ENCODE measurements at places on chromosomes 13 and 19.

GRCh38 chr19:35120492-35120891 lies 4.9 kb downstream of the FXYD3 start:
- no peak for DNase-seq

GRCh38 chr13:51894239-51894638 lies 32.5 kb downstream of the CCDC70 start:
- no peak for DNase-seq

- no peak for DNase-seq
Measured at GRCh38 chr13:19713186-19713965, 69.4 kb downstream of the PSPC1 start.

- DNase-seq, result no peak
Measured at GRCh38 chr13:96089749-96090239, at the start of gene HS6ST3. Gene HS6ST3 (plus strand): TSS chr13:96090107.

All from activated naive CD4-positive, alpha-beta T cell (primary cell).